Stimulated activated naive CD8-positive, alpha-beta T cell treated with anti-CD3 and anti-CD28 coated beads, Interleukin-15, Interleukin-2, amounts not matched to agents 100 U/mL and 50 U/mL, for 24 hours (primary cell): ENCODE measurements at places on chromosomes 1 and 21.

DNA sequence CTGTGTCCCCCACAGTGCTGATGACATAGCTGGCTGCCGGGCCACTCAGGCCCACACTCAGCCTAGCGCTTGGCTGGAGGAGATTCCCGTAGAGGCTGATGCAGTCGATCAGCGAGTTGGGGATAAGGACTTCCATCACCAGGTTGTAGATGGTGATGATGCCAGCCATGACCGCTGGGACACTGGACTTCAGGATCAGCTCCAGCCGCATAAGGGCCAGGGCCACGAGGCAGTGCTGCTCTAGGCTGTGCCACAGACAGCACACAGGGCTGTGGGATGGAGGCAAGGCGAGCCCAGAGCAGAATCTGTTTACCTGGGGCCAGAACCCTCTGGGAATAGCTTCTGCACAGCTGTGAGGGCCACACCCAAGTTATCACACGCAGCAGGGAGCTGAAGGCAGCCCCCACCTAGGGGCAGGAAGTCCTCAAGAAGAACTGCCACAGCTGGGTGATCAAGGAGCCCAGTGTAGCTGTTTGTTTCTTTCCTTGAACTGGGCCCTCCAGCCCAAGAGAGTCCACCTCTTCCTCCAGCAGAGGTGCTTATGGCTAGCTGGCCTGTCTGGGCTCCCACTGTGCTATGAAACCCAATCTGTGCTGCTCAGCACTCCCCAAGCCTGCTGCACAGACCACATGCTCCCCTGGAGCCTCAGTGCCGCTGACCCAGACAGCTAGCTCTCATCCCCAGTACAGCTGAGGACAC, 6.2 kb downstream of the SLC2A1 start:
- peak; percentile 20 for DNase-seq

GRCh38 chr1:37793773-37794371, at the start of gene MANEAL:
MANEAL (plus strand) TSS chr1:37793847; CDS start chr1:37794183, 336 bp downstream.
- DNase-seq: peak; percentile 45

DNA sequence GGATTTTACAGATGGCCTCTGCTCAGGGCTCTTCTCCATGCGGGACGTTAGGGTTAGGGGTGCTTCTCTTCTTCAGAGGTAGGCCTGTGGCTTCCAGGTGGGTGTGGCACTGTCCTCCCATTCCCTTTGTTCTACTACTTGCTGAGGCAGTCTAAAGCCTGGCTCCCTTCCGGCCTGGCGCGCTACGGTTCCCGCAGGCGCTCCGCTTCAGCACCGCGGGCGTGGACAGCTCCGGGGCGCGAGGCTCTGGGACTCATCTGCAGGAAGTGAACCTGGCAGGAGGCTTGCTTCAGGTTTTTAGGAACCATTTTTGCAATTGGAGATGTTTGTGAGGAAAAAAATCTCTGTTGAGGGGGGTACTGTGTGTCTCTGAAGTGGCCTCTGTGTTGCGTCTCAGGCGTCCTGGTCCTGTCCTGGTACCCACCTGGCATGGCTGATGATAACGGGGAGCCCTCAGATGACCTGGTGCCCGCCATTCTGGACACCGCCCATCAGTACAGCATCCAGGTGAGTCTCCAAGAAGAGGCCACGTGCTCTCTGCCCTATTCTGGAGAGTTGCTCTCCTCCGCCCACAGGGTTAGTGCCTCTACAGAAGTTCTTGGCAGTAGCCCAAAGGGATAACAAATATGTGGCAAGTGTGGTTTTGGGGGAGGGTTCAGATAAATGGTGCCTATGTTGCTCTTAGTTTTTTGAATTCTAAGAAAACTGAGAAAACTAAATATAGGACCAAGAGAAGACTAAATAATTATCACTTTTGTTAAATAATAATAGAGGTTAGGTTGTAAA, 1.9 kb downstream of the MANEAL start:
- peak; percentile 66 for DNase-seq

GRCh38 chr1:116203181-116203723, 92.1 kb downstream of the MAB21L3 start:
- DNase-seq: no peak

DNA sequence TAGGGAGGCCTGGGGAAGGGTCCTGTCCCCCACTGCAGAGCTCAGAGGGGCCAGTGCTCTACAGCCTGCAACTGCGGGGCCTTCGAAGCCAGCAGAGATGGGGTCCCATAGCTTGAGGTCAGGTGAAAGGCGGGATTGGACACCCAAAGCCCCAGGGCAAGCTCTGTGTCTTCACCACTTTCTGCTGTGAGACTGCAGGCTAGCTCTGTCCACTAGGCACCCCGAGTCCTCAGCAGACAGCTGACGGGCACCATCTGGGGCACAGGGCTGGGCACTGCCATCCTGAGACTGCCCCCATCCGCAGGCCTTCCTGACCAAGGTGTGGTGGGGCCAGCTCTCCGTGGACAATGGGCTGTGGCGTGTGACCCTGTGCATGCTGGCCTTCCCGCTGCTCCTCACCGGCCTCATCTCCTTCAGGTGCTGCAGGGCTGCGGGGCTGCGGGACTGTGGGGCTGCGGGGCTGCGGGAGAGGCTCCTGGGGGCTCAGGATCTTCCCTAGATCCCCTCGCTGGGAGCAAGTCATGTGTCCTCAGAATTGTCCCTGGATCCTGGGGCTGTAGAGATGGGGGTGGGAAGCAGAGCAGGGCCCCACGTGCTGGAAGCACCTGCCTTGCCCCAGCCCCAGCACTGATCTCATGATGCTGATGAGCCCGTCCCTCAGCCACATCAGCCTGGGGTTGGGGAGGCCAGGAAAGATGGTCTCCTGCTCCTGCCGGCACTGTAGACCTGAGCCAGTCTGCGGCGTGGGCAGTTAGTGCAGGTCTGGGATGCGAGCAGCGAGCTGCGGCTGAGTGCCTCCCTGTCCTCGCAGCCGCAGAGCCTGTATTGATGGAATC, 46.8 kb downstream of the TRPM2 start:
- DNase-seq: no peak

DNA sequence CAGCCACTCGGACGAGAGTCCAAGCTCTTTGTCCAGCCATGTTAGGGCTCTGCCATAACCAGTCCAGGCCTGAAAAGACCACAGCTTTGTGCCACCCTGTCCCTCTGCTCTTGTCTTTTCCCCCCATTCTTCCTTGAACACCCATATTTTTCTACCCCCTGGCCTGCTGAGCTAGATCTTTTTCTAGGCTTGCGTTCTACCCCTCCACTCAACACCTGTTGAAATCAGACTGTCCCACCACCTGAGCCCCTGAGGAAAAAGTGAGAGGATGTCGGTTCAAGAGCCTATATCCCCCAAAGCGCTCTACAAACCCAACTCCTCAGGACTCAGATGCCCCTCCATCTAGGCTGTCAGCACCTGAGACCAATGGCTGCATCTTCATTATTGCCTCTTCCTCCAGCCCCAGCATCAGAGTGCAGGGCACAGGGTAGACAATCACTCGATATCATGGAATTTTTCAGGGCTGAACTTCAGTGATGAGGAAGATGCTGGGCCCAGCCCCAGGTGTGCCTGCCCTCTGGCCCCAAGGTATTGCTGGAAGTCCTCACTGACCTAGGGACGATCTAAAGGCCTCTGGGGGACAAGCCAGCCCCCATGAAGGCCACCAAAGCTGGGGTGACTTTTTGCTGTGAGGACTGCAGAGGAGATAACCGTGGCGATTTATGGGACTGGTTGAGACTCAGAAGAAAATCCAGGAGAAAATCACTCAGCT, 75.3 kb downstream of the CD247 start:
- no peak for DNase-seq

- DNase-seq: no peak
Measured at GRCh38 chr1:111227434-111227833, at the start of gene CHI3L2. CHI3L2 (plus strand) TSS chr1:111227713; CDS start chr1:111227730, 17 bp downstream.

- DNase-seq: no peak
Measured at GRCh38 chr1:71835442-71835813, 446.9 kb downstream of the NEGR1 start.

- DNase-seq: peak; percentile 14
Measured at GRCh38 chr1:84936116-84936810, 43.3 kb upstream of the LPAR3 start.

DNA sequence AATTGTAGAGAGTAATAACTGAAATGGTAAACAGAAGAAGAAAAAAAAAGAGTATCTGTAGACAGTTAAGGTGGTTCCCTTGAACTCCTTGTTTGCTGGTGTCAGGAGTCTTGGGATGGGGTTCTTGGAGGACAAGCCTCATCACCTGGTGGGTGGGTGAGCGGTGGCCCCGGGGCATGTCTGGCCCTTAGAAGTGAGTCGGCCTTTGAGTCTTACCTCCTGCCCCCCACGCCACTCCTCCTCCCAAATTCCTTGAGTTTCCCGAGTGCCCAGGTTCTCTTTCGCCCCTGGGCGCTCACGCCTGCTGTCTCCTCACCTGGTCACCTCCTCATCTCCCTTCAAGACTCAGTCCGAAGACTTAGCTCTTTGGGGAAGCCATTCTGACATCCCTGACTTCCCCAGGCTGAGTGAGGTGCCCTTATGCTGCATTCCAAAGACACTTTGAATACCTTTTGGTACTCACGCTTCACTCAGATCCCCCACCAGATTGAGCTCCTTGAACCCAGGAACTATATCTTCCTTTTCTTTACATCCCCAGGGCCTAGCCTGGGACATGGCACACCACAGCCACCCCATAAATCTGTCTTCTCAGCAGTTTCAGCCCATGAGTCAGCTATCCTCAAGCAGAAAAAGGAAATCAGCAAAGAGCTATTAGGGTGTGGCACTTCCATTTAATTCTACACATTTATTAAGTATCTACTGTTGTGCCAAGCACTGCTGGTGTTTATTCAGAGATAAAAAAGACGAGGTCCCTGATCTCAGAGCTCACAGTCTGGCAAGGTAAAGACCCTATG, 13.5 kb upstream of the IKBKE start:
- DNase-seq: no peak

DNA sequence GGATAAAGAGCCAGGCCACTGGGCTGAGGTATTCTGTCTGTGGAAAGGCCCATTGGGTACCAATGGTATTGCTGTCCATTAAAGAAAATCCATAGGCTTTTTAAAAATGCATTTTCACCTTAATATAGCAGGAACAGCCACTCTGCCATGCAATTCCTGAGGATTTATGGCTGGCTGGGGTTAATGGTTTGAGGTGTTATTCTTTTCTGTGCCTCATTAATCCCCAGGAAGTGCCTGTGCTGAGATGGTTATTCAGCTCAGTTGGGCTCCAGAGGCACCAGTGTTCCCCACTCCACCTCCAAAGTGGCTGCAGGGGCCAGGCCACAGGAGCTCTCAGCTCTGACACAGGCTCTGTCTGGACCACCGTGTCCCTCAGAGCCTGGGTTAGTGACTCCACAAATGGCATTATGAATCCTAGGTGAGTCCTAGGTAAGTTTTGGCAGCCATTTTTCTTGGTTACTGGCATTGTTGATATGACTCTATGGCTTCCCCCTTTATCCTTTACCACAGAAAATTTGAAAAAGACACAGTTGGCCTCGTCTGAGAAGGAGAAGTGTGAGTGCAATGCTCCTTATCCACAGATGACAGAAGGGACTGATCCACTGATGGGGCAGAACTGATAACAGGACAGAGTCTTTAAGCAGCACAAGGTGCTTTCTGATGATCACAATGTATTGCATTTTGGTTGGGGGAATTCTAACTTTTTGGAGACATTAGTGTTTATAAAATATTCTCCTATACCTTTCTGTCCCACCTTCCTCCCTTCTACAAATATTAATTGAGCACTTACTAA, 2.2 kb upstream of the PAPPA2 start:
- DNase-seq: no peak

DNA sequence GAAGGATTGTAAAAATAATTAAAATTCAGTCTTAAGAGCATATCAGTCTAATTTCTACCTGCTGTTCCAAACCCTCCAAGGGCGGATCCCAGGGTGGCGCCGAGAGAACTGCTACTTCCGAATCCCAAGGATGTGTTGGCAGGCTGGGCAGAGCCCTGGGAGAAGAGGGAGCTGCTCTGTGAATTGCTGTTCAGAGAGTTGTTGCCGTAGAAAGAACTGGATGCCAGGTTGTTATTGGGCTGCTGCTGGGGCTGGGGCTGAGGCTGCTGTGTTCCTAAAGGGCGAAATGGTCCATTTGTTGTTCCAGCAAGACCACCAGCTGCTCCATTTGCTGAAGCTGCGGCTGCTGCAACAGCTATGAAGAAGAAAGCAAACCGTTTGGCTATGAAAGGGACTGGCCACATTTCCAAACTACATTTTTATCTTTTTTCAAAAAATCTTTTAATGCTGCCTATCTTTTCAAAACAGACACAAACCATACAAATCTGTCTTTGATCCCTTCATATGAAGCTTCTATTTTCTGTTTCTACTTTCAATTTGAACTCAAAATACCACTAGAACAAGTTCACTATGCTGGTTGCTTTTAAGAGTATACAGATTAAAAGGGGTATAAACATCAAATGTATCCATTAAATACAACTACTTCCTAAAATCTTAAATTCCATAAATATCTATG, 57.5 kb upstream of the SDC3 start:
- no peak for DNase-seq

DNA sequence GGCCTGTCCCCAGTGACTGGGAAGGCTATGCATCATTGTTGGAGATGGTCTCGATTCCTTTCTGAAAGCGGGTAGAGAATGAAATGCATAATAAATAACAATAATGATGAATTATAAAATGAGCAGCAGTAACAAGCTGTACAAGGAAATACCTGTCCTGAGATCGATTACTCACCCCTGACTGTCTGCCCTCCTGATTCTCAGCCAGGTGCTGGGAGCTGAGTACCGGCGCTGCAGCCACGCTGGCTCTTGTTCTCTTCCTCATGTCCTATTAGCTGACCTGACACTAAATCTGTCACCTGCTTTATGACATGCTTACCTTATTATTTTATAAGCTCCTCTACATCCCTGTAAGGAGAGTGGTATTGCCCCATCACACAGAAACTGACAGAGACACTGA, 3.4 kb downstream of the AGPAT3 start:
- DNase-seq: no peak

GRCh38 chr1:212431644-212432043, 1.1 kb upstream of the NENF start:
- DNase-seq: no peak

GRCh38 chr1:53093778-53094532, 31.9 kb downstream of the PODN start:
- no peak for DNase-seq

DNA sequence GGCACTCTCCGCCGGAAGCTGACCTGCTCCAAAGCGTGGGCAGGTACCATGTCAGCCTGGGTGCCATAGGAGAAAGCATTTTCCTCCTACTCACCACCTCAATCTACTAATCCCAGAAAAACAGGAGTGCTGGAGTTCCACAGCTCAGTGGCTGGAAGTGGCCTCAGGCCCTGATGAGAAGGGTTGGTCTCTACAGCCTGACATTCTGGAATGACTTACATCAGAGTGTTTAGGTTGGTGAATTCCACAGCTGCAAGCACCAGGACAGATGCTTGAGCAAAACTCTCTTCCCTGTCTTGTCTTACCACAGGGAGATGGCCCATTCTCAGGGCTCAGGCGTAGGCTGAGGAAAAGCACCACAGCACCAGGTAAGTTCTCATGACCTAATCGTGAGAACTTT, 5.5 kb downstream of the SEC16B start:
- DNase-seq: no peak

- no peak for DNase-seq
Measured at GRCh38 chr21:18289876-18290275, 45.2 kb downstream of the CHODL start.

GRCh38 chr1:228961511-228961910, 226.2 kb downstream of the RHOU start:
- no peak for DNase-seq
